SK-N-SH (cell line): ENCODE measurements at places on chromosomes 2 and 18. TPM values are rescaled to one million over a fixed set of nuclear protein-coding genes. Genes with fewer than 3 reads are reported as not detected.

- no peak overlapping the region for H3K4me3 ChIP-seq
- no peaks in the 10 kb centered on the region for H3K36me3 ChIP-seq
- H3K27ac ChIP-seq, result no peak overlapping the region
- DNase-seq, result no peak
- H3K27me3 ChIP-seq, result no peaks in the 10 kb centered on the region
Measured at GRCh38 chr2:236119476-236119875, 48.7 kb downstream of the GBX2 start.

GRP gene
- polyA plus RNA-seq, result 2.5 and 2.8 TPM in 2 replicates

POTEC gene
- not detected in 2 replicates for polyA plus RNA-seq

GRCh38 chr18:10559553-10560451 is 34.0 kb downstream of the NAPG start:
- H3K4me1 ChIP-seq, result no peaks in the 10 kb centered on the region
- H3K36me3 ChIP-seq, result peaks cover 25% of the 10 kb centered on the region
- DNase-seq, result peak; percentile 47
- H3K27ac ChIP-seq, result no peak overlapping the region

DNA sequence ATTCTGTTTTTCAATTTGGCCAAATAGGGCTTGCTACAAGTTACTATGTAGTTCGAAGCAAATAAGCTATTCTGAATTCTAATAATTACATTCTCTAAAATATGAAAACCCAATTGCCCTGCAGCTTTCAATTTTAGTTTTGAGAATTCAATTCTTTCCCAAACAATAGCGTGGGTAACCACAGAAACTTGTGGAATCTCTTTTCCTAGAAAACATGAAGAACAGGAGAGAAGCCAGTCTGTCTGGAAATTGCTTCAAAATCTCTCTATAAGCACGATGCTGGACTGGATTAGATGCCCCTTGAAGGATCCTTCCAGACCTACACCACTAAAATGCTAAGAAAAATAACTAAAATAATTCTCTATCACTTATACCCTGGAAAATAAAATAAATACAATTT is 115.0 kb downstream of the THADA start:
- H3K4me3 ChIP-seq, result no peak overlapping the region
- no peaks in the 10 kb centered on the region for H3K27me3 ChIP-seq
- H3K27ac ChIP-seq, result no peak overlapping the region
- H3K4me1 ChIP-seq, result peaks cover 15% of the 10 kb centered on the region

DNA sequence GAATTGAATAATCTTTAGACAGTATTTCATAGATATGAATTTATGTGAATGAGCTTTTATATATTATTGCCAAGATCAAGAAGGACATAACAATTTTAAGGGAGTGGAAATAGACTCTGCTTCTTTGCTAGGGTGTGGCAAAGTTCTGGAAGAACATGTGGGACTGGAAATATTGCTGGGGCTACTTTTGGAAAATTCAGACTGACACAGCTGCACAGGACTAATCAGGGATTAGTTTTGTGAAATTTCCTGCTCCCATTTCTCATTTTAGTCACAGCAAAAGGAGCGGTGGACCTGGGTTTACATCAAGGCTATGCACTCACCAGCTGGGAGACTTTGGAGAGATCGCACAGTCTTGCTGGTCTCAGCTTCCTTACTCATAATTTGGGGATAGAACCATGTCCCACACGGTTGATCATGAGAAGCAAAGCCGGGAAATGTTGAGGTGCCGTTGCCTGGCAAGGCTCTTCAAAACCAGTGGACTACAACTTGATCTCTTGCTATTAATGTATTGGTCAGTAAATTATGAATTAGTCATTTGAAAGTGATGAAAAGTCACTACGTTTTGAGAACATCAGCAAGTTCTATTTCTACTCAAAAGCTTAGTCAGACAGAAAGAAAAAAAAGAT is 42.4 kb downstream of the IL1RL2 start:
- peak overlapping the region; percentile 97; the same call in 1 of the 2 replicates for H3K27ac ChIP-seq
- no peaks in the 10 kb centered on the region for H3K27me3 ChIP-seq
- DNase-seq, result no peak
- H3K4me3 ChIP-seq, result no peak overlapping the region
- H3K4me1 ChIP-seq, result peaks cover 7% of the 10 kb centered on the region

CD8B2 gene
- polyA plus RNA-seq, result not detected in 2 replicates

GRCh38 chr2:3780477-3781402 is 77.4 kb downstream of the DCDC2C start:
- peaks cover 3% of the 10 kb centered on the region; the same call in 1 of the 2 replicates for H3K4me1 ChIP-seq
- no peaks in the 10 kb centered on the region for H3K27me3 ChIP-seq
- H3K36me3 ChIP-seq, result no peaks in the 10 kb centered on the region
- H3K27ac ChIP-seq, result no peak overlapping the region
- peak overlapping the region; percentile 46; the same call in 1 of the 2 replicates for H3K4me3 ChIP-seq
- peak; percentile 87 for DNase-seq

DNA sequence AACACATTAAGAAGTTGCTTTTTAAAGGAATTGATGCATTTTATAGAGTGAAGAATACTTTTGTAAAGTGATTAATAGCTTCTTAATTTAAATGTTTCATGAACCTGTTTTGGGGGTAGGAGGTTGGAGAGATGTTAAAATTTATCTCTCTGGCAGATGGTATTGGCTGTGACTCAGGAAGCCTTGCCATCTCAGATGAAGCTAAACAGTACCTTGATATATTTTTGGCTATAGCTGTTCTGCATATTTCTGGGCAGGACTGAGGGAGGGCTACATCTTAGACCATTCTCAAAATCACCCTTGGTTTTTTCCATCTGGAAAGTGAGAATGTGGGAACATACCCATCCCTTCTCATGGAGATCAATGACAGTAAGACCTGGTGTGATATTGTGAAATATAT is 13.4 kb downstream of the CAPN14 start:
- DNase-seq, result no peak
- no peaks in the 10 kb centered on the region for H3K36me3 ChIP-seq
- H3K4me3 ChIP-seq, result no peak overlapping the region
- H3K27ac ChIP-seq, result no peak overlapping the region

GRCh38 chr18:29652797-29653196 is 1389.7 kb downstream of the DSC3 start:
- no peaks in the 10 kb centered on the region for H3K36me3 ChIP-seq
- H3K4me1 ChIP-seq, result no peaks in the 10 kb centered on the region; the same call in 1 of the 2 replicates
- no peak for DNase-seq
- no peaks in the 10 kb centered on the region for H3K27me3 ChIP-seq

ABCA12 gene
- polyA plus RNA-seq, result 0.07 and 0.11 TPM in 2 replicates

DNA sequence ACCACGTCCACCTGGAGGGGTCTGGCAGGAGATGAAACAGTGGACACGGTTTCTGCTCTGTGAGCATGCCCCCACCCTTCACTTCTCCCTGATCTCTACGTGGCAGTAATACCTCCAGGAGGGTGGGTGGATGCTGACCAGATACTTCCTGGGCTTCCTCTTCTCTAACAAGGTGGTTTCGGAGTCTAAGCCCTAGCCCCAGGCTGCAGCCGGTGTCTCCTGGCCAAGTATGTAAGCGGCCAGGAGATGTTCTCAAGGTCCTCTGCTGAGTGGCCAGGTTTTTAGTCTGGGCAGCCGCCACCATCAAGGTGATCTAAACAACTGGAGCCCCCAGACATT is 101.8 kb upstream of the ASB18 start:
- no peak overlapping the region for H3K27ac ChIP-seq
- no peaks in the 10 kb centered on the region; the same call in 1 of the 2 replicates for H3K27me3 ChIP-seq
- DNase-seq, result no peak
- no peak overlapping the region for H3K4me3 ChIP-seq
